NCI-H774 (cell line): ENCODE measurements at places on chromosomes 6 and 20.

DNA sequence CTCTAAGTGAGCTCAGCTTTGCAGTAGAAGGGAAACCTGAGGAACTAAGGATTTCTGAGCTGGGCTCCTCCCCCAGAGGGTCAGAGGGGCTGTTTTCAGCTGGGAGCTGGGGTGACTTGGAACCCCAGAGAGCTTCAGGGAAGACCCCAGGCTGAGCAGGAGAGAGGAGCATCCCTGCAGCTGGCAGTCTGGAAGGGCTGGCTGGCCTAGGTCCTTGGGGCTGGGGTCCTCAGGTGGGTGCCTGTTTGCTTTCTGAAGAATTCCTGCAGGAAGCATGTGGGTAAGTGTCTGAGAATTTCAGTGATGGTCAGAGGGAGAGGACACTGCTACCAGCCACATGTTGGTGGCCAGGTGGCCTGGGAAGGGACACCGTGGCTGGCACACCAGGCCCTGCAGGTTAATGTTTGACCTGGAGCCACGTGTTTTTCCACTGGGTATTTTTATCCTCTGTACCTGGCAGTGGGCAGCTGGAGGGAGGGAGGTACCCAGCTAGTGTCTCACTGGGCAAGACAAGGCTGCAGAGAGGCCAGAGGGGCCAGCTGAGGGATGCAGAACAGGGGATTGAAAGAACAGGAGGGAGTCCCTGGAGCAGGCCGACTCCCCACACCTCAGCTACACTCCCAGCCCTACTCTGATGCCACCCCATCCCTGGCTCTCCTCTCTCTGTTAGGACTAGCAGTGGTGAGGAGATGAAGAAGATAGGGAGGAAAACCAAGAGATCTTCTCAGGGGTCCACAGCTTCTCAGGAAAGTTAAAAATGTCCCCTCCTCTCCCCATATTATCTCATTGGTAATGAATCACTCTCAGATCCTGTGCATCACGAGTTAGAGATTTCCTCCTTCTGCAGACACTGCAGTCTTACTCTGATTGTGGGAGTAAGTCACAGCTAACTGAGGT lies 143.6 kb downstream of the VEGFA start:
- DNase-seq = no peak

DNA sequence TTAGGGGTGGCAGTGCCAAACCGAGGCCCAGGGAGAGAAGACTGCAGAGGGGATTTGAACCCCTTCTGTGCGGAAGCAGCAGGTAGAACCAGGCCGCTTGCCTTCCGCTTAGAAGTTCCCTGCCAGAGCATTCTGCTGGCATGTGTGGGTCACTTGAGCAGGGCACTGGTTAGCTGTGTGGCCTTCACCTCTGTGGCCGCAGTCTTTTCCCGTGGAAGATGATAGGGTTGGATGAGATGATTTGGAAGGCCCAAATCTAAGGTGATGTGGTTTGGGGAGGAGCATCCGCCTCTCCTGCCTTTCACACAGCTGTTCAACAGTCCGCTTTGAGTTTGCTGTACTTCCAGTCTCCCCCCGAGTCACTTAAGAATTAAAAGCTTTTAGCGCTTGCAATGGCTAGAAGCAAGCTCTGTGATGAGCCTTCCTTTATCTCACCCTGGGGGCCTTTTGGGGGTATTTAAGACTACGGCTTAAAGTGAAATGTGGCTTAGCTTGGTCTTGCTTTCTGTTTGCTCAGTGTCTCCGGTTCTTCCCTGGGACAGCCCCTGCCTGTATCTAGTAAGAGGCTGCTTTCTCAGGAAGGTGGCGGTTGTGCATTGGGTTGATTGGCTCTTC lies 743 bp downstream of the CMTR1 start:
- no peak for DNase-seq

- DNase-seq = no peak
These were observed 108.2 kb downstream of the KIF6 start for GRCh38 chr6:39617026-39617425.

DNA sequence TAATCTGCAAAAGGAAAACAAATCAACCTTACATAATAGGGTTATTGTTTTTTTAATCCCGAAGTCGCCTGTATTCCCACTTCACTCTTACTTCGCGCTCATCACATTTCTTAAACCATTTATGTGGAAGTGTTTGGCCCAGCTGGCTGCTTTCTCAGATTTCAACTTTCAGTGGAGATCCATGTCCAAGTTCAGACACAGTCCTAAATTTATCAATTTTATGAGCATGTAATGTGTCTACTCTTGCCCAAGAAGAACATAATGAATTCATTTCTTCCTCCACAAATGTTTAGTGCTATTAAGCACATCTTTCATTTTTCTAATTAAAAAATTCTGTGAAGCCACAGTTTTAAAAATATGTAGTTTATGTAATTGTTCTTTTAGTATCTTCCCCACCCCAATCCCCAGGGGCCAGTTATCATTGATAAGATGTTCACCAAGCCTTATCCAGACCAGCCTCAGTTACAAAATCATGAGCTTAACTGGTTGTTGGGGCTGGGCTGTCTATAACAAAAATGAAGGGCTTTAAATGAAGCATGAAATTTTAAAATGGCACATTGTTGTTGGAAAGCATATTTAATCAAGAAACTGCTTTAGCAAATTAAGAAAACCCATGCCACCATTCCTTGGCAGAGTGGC lies 151.7 kb downstream of the UST start:
- no peak for DNase-seq

DNA sequence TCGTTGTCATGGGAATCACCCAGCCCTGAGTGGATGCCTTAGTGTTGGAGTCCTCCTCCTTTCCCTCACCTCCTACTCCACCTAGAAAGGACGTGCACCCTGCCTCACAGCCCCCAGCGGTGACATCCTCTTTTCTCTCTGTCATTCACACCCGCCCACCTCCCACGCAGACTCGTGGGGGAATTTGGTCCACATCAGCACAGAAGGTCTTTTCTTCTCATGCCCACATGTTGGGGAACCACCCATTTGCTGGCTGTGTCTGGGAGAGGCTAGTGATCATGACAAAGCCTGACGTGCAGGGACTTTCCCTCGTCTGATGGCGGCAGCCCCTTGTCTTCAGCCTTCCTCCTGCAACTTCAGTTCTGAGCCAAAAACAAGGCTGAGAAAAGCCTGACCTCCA lies 96.0 kb upstream of the CNKSR3 start:
- DNase-seq = no peak

DNA sequence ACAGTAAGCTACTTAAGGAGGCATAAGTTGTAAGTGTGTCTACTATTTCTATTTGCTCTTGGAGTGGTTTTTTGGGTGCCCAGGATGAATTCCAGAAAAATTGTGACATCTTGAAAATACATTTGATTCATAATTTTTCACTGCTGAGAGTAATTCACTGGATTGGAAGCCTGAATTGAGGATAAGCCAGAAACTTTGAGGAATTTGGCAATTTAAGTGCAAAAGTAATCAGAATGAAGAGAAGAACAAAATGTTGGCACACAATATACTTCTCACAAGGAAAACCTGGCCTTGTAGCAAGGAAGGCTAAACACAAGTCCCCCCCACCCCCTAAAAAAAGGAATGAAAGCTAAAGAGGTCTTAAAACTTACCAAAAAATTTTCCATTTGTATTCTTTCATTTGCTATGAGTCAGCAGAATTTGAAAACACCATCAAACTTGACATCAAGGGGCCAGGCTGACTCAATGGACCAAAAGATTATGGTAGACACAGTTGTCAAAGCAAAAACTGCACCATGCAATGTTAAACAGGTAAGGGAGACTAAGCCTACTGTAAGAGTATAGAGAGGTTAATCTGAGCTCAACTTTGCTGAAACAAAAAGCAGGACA lies 840.0 kb downstream of the FRK start:
- DNase-seq = no peak

GRCh38 chr20:51562332-51563173 lies 20.0 kb upstream of the NFATC2 start:
- DNase-seq = no peak

DNA sequence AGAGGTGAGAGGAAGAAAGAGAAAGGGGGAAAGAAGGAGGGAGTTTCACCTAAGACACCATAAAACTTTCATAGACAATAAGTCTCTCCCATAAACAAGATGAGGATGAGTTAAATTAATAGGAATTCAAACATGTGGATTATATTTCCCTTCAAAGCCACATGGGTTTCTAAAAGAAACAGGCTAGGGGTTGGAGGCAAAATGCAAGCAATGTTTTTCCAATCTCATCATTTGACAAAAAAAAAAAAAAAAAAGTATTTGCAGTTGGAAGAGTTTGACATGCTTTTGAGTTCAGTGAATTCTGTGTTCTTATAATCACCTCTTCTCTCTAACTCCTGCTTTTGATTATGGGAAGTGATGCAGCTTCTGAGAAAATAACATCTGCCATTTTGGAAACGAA lies 286.5 kb upstream of the PRND start:
- DNase-seq = no peak

- peak; percentile 69 for DNase-seq
These were observed 63.9 kb downstream of the CD164 start for GRCh38 chr6:109318328-109318876.

- DNase-seq = no peak
These were observed 1.1 kb downstream of the HSF2 start for GRCh38 chr6:122400462-122401089.

DNA sequence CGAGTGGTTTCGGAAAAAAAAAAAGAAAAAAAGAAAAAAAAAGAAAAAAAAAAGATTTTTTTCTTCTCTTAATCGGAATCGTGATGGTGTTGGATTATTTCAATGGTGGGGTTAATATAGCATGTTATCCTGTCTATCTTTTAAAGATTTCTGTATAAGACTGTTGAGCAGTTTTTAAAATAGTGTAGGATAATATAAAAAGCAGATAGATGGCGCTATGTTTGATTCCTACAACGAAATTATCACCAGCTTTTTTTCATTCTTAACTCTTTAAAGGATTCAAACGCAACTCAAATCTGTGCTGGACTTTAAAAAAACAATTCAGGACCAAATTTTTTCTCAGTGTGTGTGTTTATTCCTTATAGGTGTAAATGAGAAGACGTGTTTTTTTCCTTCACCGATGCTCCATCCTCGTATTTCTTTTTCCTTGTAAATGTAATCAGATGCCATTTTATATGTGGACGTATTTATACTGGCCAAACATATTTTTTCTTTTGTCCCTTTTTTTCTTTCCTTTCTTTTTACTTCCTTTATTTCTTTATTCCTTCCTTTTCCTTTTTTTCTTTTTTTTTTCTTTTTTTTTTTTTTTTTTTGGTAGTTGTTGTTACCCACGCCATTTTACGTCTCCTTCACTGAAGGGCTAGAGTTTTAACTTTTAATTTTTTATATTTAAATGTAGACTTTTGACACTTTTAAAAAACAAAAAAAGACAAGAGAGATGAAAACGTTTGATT lies 3.6 kb downstream of the SOX4 start:
- DNase-seq = peak; percentile 66

DNA sequence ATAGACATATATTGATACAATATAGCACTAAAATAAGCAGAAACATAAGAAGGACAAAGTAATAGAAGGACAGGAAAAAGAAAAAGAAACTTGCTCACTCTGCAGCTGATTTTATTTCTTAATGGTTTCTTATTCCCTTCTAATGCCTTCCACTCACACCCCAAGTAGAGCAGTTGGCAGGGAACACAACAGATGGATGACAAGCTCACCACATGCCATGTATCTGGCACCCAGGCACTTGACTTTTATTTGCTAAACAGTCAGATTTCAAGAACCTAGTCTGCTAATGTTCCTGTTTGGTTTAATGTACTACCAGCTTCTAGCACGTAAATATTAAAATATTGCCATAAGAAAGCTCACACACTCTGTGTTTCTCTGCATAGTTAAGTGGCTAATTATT lies 87.1 kb downstream of the COL19A1 start:
- DNase-seq = peak; percentile 41

DNA sequence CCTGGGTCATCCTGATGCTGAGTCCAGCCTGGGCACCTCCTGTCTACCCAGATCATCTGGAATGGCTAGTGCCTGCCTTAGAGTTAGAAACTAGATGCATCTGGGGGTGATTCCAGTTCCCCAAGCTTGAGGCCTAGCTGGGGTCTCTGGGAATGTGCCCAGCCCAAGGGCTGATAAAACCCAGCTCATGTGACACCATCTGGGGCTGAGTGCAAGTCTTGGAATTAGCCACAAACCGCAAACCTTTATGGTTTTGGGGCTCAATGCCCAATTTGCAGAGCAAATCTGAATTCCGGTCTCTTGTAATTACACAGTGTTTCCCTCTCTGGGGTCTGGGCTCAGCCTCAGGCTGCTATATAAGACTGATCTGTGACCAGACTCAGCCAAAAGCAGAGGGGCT lies at the start of gene BPIFB4:
BPIFB4 (plus strand) TSS at position 385 of the 400 bp plus-strand sequence. CDS start 1,884 bp downstream, outside the sequence.
- no peak for DNase-seq

- no peak for DNase-seq
These were observed 206.3 kb downstream of the QKI start for GRCh38 chr6:163620670-163621330.

GRCh38 chr20:57696401-57696961 lies 13.3 kb downstream of the PMEPA1 start:
- DNase-seq = no peak

GRCh38 chr20:31903627-31904386 lies 33.4 kb downstream of the TTLL9 start:
- no peak for DNase-seq

- no peak for DNase-seq
These were observed 240.7 kb upstream of the POU3F2 start for GRCh38 chr6:98593676-98594075.

DNA sequence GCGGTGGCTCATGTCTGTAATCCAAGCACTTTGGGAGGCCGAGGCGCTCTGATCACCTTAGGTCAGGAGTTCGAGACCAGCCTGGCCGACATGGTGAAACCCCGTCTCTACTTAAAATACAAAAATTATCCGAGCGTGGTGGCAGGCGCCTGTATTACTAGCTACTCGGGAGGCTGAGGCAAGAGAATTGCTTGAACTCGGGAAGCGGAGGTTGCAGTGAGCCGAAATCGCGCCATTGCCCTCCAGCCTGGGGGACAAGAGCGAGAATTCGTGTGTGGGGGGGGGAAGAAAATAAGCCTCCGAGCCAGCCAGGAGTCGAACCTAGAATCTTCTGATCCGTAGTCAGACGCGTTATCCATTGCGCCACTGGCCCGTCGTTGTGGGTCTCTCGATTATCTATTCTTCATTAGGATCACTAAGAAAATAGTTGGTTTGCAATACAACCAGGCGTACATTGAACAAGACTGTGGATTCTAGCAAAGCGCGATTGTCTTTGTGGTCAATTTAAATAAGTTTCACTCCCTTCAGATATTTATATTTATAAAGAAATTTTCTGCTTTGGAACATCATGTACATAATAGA lies 33.9 kb upstream of the PRSS16 start:
- no peak for DNase-seq

- DNase-seq = no peak
These were observed 92.8 kb downstream of the RWDD2A start for GRCh38 chr6:83285917-83286316.

DNA sequence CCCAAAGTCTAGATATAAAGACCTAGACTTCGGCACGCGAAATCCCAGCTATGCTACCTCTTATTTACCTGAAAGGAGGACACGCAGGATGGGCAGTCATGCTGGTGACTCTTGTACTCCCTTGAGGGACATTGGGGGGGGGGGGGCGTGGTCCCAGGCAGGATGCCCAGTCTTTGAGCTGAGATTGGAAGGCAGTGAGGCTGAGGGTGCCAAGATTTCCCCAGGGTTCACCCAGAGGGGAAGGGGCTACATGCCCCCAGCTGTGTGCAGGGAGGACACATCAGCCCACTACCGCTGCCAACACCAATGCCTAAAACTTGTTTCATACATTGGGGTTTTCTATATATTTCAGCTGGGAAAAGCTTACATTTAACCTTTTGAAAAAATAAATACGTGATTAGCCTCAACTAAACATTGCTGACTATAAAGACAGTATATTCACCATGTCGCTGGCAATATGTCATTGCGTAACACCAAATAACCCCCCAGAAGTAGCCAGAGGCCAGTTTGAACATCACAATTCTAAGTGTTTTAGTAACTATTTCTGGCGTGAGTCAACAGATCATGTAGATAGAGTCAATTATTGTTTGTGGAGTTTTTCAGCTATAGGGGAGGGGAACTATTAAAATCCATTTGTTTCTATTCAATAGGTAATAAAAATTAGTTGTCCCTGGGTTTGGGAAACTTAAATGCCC lies 21.6 kb downstream of the MGME1 start:
- DNase-seq = no peak
